ENCODE measurements at places on chromosomes 7 and 10.

DNA sequence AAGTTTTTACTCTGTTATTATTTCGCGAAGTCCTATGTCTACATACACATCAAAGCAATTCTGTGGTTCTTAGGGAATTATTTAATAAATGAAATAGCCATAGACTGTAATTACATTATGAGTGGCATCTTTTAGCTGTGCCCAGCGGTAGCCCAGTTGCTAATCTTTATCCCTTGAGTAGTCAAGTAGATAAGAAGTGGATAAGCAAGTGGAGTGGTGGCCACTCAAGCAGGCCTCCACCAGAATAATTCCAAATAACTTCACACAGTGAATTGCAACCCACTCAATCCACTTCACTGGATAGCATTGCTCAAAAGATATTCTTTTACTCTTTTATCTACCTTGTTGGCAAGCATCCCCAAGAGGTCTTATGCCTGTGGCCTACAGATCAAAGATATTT lies 349.7 kb downstream of the AUTS2 start:
- no peak for DNase-seq

DNA sequence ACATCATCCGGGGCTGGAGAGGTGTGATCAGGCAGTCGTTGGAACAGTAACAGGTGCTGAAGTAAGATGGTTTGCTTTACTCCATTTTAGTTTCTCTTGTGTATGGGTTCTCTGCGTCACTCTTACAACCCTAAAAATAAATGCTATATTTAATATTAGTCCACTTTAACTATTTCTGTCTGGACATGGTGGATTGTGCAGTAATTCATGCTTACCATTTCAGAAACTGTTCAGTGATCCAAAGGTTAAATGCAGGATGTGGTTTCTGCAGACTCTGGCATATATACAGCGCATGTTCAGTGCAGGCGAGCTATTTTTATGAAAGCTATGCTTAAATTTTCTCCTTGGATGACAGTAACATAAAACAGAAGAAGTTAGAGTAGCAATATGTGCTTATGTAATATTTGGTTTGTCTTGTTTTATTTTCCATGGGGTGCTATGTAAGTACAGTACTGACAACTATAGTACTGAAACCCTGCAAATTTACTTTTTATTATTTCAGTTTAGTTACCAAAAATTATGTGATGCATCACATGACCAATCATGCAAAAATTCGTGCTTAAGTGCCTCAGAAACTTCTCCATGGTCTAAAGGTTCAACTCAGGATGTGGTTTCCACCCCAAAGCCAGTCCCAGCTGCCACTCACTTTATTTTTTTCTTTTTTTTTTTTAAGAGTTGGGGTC lies 46.6 kb upstream of the GRID1 start:
- no peak for DNase-seq

- no peak for DNase-seq
Measured at GRCh38 chr10:33914746-33915145, 580.3 kb upstream of the NRP1 start.

- DNase-seq, result no peak
Measured at GRCh38 chr10:60367431-60367830, 22.2 kb downstream of the ANK3 start.

DNA sequence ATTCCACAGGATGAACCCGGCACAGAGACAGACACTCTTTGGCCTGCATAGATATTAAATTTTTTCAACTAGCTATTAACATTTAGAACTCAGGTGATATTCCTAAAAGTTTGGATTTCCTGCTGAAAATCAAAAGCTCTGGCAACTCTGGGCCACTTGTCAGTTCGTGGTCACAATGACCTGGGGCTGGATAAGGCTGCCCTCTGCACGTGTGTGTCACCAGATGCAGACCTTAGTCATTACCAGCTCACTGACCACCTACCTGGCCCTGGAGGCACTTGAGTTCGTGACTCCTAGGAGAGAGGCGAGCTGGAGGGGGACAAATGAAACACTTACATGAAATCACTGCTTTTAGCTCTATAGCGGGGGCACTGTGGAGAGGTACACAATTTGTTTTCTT lies 126.5 kb downstream of the HIPK2 start:
- no peak for DNase-seq

DNA sequence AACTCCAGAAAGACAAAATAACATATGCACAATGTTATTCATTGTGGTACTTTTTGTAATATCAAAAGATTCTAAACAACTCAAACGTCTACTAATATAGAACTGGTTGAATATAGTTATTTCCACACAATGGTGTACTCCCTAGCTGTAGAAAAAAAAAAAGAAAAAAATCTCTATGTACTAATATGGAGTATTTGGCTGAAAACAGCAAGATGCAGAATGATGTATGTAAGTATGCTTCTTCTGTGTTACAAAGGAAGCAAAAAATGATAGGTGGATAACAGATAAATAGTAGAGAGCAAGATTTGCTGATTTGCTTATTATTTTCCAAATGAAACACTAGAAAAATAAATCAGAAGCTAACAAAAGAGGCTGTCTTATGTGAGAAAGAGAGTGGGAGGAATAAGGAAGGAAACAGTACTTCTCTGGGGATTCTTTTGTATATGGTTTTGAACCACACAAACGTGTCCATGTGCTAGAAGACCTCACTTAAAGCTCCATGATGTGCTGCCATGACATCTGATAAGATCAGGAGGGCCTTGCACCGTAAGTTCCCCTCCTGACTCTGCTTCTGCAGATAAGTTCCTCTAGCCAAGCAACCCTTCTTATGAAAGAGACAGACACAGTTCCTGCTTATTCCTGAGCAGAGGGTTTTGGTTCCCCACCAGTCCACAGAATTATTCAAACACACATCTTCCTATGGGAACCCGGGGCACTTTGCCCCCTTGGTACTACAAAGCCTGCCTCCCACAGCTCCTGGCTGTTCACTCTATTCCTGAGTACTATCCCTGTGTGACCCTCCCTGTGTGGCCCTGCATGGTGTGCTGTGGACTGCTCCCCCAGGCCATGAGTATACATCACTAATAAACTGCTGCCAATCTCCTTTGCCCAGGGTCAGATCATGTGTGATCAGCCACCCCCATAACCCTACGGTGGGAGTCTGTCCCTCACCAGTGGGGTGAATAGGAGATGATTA lies 159.1 kb downstream of the CCDC71L start:
- DNase-seq, result no peak

GRCh38 chr7:43431020-43431595 lies 151.8 kb upstream of the STK17A start:
- DNase-seq, result no peak

DNA sequence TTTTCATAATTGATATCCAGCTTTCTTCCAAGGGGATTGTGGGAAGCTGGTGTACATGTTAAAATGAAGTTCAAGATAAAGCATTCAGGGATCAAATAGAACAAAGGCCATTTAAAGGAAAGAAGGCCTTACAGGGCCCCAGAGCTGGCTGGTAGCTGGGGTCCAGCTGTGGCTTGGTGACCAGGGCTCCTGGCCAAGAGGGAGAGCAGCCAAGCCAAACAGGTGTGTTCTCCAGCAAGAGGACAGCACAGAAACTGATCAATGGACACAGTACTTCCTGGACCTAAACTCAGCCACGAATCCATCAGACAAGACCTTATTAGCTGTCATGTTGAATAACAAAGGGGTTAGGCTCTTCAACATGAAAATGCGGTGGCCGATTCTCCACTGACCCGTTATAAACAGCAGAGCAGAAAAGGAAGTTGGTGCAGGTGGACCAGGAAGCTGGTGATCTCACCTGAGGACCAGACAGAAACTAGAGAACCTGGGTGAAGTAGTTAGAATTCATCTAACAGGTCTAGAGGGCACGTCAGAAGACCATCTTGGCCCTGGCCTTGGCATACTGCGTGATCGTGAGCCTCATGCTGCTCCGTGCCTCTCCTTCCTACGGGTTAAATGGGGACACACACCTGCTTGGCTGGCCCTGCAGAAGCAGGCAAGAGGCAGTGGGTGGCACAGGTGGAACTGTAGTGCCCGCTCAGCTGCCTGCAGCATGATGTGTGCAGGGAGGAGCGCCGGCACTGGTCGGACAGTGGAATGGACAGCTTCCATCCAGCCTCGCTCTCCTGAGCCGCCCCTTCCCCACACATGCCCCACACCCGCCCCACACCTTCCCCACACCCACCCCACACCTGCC lies 53.8 kb downstream of the PARP12 start:
- DNase-seq, result peak; percentile 40

DNA sequence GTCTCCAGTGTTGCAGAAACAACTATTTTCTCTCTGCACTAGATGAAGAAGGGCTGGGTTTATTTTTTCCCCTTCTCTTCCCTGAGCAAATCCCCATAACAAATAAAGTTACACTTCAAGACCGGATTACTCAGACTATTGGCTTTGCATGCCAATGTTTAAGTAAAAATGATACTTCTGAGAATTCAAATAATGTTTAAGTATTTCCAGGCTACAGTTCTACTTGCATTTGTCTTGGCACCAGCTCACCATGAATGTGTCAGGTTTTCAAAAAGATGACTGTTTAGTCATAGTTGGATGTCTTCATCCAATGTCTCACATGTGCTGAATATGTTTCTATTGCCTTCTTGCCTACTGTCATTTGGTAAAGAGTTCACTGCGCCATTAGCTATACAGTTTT lies 912.6 kb downstream of the GATA3 start:
- no peak for DNase-seq

DNA sequence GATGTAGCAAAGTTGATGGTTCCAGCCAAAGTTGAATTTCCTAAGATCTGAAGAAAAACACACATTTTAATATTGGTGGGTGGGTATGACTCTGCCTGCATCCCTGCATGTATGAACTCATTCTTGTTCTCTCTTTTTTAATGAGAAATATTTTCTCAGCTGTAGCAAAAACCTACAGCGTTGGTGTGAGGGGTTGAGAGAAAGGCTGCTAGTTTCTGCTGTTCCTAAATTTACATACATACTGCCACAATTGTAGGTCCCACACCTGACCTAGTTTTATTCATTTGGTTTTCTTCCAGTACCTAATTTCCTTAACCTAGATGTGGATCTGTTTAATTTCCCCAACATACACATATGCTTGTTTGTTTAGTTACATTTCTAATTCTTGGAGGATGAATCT lies 4.6 kb downstream of the AGFG2 start:
- DNase-seq, result no peak

DNA sequence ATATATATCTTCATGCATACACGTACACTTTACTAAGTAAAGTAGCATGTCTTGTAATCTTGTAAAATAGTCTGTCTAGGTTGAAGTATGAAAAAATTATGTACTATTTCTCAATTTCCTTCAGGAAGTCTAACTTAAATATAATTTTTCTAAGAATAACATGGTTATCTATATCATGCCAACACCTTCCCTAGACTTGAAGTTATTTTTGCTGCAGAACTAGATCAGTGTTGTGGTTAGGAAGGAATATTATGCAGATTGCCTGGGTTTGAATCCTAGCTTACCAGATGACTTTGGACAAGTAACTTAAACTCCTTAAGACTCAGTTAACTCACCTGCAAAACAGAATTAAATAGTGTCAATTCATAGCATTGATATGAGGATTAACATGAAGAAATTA lies 142.2 kb upstream of the SEMA3A start:
- DNase-seq, result no peak

DNA sequence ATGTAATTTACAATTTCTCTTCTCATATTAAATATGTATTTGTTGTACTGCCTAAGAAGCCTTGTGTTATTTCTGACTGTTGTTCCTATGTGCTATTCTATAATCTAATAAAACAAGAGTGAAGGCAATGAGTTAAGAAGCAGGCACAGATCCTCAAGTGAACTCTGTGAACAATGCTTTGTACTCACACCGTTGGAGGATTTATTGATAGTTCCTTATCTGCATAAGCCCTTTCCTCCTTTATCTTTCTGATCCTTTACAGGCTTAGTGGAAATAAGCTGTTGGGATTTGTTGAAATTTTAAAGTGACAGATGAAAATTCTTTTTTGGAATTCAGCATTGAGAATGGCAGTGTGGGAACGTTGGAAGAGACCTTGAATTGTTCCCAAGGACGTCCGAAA lies 329.6 kb upstream of the NPVF start:
- no peak for DNase-seq

GRCh38 chr7:26891400-26892350 lies 27.3 kb upstream of the SKAP2 start:
- no peak for DNase-seq

- no peak for DNase-seq
Measured at GRCh38 chr7:141158561-141158960, 84.7 kb downstream of the TMEM178B start.

- DNase-seq, result no peak
Measured at GRCh38 chr10:62627983-62628382, 176.5 kb upstream of the ADO start.

- no peak for DNase-seq
Measured at GRCh38 chr7:20696803-20697333, 81.4 kb downstream of the ABCB5 start.

GRCh38 chr7:114413761-114414155 lies 857 bp upstream of the FOXP2 start:
- no peak for DNase-seq

DNA sequence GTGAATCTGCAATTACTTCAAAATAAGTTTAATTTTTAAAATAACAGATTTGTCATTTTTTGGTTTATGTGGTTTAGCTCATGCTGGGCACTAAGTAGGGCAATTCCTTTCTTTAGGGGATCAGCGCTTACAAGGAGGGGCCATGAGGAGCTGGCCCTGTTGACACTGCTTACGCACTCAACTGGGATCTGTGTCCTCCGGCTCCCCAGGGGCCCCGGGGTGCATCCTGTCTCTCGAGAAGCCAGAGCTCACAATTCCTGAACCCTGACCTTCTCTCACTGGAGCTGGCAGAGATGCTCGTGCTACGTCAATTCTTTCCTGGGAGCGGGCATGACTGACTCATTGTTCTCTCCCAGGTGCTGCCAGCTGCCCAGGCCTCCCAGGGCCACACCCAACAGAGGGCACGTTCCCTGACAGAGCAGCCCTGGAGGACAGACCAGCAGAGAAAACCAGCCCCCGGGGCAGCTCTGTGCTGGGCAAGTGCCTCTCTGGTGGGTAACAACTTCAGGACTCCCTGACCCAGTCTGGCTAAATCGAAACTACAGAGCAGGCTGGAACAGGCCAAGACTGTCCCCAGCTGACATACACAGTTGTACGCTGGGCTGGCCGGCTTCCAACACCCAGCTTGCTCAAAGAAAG lies 36.8 kb downstream of the CTBP2 start:
- peak; percentile 91 for DNase-seq

- no peak for DNase-seq
Measured at GRCh38 chr10:18606051-18606695, 45.2 kb downstream of the NSUN6 start.

GRCh38 chr10:33734393-33735155 lies 400.1 kb upstream of the NRP1 start:
- DNase-seq, result no peak

- no peak for DNase-seq
Measured at GRCh38 chr10:65618126-65618525, 1307.7 kb upstream of the LRRTM3 start.

DNA sequence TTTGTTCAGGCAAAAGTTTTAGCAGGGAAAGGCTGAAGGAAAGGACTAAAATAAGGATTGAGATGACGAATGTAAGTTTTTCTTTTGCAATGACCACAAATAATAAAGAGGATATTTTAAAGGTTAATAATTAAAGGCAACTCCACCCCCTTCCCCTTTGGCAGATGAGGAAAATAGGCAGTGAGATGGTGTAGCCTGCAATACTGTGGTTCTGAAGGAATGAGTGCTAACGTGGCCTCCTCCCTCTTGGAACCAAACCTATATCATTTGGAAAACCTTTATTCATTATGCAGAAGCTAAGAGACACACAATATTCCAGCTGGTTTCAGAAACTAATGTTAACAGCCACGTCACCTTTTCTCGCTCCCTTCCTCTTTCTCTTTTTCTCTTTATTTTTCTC lies 70.9 kb upstream of the COL1A2 start:
- no peak for DNase-seq

Measured in Peyer's patch (tissue), 4 donors.